Activated CD4-positive, alpha-beta T cell treated with anti-CD3 and anti-CD28 coated beads for 24 hours (primary cell): ENCODE measurements at places on chromosomes 6 and 20.

GRCh38 chr6:51959744-51960383 is 127.5 kb downstream of the PKHD1 start:
- DNase-seq, result no peak

DNA sequence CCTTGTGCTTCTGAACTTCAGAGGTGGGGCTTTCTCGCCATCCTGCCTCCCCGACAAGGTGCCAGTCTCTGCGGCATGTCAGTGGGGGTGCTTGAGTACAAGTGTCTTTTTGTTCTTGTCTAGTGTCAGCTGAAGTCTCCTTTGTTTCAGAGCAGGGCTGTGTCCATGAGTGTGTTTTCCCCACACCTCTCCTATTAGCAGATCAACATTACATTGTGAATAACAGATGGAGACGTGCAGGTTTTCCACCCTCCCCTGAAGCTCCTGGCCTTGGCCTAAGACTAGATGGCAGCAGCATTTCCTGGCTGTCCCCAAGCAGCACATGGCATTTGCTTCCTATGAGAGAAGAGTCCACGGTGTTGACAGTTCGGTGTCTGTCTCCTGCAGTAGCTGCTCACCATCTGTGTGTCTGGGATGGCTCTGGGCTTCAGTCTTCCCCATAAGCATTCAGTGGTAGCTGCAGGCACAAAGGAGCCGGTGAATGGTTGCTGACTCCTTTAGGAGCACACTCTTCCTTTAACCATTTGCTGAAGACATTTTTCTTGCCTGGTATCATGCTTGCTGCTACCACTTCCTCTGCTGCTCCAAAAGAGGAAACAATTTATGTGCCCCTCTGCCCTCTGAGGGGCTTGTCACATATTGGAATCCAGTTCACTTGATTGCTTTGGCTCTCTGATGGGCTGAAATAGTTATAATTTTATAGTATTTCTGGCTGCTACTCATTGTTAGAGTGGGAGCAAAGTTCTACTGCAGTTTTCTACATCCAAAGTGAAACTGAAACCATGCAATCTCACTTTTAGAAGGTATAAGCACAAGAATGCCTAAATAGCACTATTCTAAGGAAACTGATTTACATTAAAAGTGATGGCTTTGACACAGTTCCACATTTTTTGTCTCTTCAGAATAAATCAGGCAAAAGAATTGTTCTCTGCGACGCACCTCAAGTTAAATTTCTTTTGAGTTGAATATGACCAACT is 913.0 kb downstream of the C6orf118 start:
- DNase-seq, result no peak

DNA sequence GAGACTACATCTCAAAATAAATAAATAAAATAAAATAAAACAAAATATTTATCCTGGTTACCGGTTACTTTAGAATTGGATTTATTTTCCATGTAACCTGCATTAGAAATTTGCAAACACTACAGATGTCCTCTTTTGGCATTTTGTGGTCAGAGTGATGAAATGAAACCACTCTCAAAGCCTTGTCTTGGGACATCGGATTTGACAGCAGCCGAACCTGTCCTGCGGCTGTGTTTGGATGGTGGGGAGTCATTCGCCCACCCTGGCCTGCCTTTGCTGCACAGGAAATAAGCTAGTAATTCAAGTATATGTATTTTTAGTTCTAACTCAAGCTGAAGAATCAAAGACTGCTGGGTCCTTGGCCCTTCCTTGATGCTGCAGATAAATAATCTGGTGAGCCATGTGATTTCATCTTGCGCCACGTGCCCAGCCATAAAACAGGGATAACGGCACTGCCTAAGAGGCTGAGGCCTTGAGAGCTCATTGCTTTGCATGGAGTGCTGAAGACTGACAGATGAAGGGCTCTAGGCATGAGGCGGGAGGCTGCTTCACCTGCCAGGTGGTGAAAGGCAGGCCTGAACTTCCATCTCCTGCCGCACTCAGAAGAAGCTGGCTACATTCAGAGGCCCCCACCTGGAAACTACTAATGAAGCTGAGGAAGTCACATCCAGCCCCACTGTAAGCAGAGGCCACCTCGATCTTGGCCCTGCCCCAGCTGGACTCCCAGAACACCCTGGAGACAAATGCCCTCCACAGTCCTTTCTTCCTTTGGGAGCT is 76.9 kb downstream of the NOL4L start:
- DNase-seq, result no peak

DNA sequence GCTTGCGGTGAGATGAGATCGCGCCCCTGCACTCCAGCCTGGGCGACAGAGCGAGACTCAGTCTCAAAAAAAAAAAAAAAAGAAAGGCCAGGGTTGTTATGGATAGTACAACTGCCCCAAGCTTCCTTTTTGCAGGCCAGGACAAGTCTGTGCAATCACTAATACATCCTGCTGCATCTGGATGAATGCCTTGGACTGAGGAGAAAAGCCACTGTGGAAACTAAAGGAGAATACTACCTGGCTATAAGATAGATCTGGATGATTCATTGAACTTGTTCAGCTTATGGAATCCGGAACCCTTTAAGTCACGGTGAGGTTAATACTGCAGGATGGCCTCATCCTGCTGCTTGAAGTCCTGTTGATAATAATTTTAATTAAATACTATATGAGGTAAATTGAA is 278.2 kb downstream of the TFAP2A start:
- no peak for DNase-seq

GRCh38 chr6:48151142-48151541 is 40.1 kb upstream of the PTCHD4 start:
- DNase-seq, result no peak

- no peak for DNase-seq
Observed at GRCh38 chr20:51446656-51447055, 95.9 kb downstream of the NFATC2 start.

DNA sequence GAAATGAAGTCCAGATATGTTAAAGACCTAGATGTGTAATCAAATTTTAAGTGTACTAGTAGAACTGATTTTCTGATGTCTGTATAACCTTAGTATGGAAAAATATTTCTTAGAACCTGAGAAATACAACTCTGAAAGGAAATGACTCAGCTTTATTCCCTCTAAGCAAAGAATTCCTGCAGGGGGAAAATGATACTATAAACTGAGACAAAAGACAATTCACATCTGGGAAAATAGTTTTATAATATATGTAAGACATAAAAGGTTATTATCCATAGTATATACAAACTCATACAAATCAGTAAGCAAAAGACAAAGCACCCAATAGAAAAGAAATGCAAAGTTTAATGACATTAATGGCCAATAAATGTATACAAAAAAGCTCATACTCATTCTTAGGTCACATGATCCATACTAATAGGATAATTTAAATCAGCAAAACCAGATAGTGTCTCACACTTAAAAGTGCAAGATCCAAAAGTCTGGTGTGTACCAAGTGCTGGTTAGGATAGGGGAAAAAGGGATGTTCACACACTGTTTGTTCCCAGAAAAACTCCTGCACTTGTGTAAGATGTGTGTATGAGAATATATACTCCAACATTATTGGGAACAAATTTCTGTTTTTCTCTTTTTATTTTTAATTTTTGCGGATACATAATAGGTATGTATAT is 22.6 kb downstream of the RNF217 start:
- no peak for DNase-seq

- DNase-seq, result no peak
Observed at GRCh38 chr6:39092124-39092523, 22.9 kb downstream of the SAYSD1 start.

- no peak for DNase-seq
Observed at GRCh38 chr6:21970569-21971300, 326.1 kb downstream of the PRL start.

GRCh38 chr6:53979468-53980067 is 131.7 kb upstream of the MLIP start:
- no peak for DNase-seq

DNA sequence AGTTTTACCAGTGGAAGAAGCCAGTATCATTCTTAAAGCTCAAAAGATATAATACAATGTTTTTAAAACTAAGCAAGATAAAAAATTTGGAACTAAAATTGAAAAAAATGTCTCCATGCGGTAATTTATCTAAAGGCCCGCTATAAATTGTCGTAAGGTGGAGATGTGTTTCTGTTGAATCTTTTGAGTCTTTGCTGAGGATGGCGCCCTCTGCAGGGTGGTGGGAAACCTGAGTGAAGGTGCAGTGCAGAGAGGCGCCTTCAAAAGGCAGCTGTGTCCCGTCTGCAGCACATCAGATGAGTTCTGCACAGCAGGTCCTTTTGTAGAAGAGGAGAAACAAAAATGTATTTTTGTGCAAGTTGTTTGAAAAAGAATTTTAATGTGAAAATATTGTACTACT is 29.4 kb upstream of the KIF25 start:
- DNase-seq, result peak; percentile 8

DNA sequence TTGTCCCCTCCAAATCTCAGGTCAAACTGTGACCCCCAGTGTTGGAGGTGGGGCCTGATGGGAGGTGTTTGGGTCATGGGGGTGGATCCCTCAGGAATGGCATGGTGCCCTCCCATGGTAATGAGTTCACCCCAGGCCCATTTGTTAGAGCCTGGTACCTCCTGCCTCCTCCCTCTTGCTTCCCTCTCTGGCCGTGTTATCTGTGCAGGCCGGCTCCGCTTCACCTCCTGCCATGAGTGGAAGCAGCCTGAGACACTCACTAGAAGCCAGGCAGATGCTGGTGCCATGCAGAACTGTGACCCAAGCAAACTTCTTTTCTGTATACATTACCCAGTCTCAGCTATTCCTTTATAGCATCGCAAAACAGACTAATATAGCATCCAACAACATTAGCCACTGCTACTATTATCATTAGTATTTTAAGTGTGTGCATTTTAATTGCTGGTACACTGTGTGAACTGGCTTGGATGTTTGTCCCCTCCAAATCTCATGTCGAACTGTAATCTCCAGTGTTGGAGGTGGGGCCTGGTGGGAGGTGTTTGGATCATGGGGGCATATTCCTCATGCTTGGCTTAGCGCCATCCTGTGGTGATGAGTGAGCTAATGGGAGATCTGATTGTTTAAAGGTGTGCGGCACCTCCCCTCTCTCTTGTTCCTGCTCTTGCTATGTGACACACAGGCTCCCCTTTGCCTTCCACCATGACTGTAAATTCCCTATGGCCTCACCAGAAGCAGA is 12.2 kb upstream of the OSER1 start:
- no peak for DNase-seq

DNA sequence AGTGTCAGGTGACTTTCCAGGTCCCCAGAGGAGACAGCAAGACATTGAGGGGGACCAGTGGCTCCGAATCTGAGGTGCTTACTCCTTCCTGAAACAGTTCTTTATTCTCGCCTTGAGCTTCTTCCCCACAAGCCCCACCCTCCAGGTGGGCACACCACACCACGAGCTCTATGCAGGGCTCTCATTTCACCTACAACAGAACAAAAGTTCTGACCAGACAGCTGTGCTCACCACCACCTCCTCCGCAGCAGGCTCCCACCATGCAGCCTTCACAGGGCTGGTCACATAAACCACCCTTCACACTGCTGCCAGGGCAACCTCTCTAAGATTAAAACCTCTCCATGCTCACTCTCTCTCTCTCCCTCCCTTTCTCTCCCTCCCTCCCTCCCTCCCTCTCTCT is 384.5 kb upstream of the ARID1B start:
- DNase-seq, result no peak

- no peak for DNase-seq
Observed at GRCh38 chr6:35181933-35182612, 31.7 kb upstream of the SCUBE3 start.

DNA sequence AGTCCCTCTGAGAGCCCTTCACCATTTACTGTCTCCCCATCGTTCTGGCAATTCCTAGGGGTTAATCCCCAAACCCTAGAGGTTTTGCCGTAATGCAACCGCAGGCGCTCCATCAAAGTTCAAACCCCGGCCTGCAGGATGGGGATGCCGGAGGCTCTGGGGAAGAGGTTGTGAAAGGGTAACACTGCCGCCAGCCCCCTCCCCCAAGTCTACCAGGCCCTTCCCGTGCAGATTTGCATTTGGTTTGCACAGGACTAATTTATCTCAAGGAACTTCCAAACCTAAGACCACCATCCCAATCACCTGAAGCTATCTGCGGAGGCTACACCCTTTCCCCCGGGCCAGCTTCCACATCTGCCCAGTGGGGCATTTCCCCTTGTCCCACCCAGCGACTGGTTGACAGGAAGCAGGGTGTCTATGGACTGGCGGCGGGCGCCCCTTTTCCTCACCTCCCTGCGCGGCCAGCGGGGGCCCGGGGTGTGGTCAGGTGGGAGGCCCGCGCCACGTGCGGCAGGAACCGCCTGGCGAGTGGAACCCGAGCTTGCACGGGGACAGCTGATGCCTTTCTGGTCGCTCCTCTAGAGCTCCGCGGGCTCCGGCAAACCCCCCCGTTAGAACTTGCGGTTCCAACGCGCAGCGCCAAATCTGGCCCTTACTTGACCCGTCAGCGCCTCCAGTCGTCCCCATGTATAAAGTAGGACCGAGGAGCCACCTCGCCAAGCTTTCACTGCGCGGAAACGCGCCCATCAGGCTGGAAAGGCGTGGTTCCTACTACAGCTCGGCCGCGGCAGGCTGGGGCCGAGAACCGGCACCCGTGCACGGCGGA is 9.4 kb upstream of the SLC4A11 start:
- no peak for DNase-seq

DNA sequence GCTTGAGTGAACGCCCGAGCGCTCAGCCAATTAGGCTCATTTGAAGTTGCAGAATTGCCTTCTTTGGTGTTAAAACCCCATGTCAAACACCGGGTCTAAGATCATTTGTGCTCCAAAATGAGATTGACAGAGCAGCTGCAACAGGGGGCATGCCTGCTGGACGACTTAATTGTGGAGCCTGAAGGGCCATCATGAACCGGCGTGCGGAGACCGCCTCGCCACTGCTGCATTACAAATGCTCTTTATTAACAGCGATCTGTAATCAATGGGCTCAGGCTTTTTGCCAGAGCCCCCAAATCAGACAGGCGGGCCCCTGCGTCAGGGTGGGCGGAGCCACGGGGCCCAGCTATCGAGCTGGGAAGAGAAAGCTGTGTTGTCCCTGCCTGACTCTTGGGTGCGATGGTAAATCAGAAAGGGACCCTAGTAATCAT is 183.2 kb downstream of the SIM1 start:
- no peak for DNase-seq

DNA sequence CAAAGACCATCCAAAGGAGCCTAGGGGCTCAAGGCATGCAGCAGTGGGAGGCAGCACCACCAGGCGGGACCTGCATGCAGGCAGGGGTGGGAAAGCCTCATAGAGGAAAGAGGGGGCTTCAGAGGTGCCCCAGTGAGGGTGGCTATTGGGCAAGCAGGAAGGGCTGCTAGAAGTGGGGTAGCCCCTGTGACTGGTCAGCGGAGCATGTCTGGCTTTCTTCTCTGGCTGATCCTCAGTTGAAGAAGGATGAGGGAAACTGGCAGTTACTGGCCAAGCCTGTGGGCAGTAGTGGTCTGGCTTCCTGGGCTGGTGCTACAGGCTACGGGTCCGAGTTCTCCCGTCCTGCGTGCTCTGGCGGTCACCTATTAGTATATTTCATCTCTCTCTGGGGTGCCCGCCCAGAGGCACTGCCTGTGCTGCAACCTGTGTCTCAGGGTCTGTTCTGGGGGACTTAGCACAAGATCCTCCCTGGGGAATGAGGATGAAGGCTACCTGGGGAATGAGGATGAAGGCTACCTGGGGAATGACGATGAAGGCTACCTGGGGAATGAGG is 35.9 kb upstream of the CST7 start:
- no peak for DNase-seq
